Activated CD8-positive, alpha-beta memory T cell treated with anti-CD3 and anti-CD28 coated beads, Interleukin-2, amount 50 U/mL, for 48 hours (primary cell): ENCODE measurements at places on chromosomes 6 and 20.

DNA sequence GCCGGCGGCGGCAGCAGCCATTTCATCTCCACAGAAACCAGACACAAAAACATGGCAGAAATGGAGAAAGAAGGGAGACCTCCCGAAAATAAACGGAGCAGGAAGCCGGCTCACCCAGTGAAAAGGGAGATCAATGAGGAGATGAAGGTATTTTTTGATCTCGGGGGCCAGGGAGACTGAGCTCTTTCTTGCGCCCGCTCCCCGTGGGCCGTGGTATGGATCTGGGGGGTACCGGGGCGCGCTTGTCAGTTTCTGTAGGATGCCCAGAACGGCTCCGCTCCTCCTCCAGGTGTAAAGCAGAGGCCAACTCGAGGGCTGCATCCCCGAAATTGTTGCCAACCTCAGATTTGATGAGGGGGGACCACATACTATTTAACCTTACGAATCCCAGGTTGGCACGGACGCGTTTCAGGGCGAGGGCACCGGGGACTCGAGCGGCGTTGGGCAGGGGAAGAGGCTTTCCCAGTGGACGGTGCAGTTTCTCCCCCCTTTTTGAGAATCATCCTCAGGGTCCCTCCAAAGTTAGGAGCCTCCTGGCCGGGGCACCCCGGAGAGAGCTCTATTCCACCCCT is 735 bp downstream of the SOBP start:
- no peak for DNase-seq

- DNase-seq: peak; percentile 67
Observed at GRCh38 chr6:133983099-133983939, 30.3 kb downstream of the TBPL1 start.

DNA sequence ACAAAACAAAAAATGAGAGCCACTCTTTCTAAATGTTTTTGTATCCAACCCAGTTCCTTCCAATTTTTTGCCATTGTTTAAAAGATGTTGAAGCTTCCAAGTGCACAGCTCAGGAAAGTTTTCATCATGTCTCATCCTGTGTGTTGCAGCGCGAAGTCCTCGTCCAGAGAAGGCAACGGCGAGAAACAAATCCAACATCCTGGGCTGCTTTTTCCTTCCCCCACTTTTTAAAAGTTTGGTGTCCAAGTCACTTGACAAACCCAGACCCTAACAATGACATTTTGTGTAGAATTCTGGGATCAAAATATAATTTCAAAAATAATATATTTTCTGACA is 92.3 kb downstream of the ANKRD60 start:
- DNase-seq: no peak

DNA sequence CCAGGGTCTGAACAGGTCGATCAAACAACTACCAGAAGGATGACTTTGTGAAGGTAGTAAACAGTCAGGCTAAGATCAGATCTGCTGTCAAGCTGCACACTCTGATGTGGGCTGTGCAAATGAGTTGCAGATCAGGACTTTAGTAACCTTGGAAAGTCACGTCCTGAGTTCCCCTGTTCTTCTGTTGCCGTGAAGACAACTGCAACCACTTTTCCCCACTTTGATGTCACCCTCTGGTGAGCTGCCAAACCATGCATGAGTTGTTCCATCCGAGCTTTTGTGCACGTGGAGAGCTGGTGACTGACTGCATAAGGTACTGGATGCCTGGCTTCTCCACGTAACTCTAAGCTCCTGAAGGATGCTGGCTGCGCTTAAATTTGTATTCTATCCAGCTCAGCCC is 111.0 kb downstream of the CD83 start:
- peak; percentile 60 for DNase-seq

GRCh38 chr20:41427833-41428232 is 61.2 kb upstream of the EMILIN3 start:
- no peak for DNase-seq

GRCh38 chr6:16477367-16478149 is 239.2 kb downstream of the GMPR start:
- no peak for DNase-seq

- DNase-seq: peak; percentile 51
Observed at GRCh38 chr6:3915076-3915791, 66.1 kb downstream of the FAM50B start.

DNA sequence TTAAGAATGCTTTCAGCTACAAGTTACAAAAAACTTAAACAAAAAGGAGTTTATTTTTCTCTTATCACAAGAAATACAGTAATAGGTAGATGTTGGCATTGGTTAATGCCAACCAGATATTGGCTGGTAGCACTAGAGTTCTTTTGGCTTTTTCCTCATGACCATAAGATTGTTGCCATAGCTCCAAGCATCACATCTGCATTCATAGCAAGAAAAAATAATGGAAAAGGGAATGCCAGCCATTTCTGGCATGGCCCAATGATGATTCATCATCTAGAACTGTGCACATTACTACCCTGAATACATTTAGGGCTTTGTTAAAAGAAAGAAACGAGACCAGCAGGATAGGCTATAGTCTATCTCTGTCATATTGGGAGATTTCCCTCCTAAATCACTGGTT is 20.8 kb upstream of the SIRT5 start:
- no peak for DNase-seq

GRCh38 chr6:90087106-90087833 is 193.0 kb downstream of the GJA10 start:
- no peak for DNase-seq

GRCh38 chr6:65746302-65746701 is 39.3 kb upstream of the EYS start:
- DNase-seq: no peak

GRCh38 chr6:98843271-98844243 is 9.2 kb downstream of the POU3F2 start:
- DNase-seq: no peak

DNA sequence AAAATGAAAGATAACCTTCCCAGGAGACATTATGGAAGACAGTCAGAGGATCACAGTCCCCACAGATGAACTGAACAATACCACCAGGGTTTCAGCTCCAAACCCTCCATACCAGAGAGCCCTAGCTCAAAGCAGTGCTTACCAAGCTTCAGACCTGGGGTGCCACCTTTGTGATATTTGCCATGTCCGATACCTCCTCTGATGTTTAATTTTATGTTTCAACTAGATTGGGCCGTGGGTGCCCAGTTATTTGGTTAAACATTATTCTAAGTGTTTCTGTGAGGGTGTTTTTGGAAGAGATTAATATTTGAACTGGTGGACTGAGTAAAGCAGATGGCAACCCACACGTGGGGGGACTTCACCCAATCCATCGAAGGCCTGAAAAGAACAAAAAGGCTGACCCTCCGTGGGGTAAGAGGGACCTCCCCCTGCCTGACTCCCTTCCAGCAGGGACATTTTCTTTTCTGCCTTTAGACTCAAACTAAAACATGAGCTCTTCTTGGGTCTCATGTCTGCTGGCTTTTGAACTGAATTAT is 11.8 kb downstream of the SCML4 start:
- peak; percentile 34 for DNase-seq

GRCh38 chr6:111534231-111534751 is 51.3 kb upstream of the REV3L start:
- no peak for DNase-seq

GRCh38 chr6:3370361-3371221 is 86.3 kb downstream of the SLC22A23 start:
- no peak for DNase-seq

DNA sequence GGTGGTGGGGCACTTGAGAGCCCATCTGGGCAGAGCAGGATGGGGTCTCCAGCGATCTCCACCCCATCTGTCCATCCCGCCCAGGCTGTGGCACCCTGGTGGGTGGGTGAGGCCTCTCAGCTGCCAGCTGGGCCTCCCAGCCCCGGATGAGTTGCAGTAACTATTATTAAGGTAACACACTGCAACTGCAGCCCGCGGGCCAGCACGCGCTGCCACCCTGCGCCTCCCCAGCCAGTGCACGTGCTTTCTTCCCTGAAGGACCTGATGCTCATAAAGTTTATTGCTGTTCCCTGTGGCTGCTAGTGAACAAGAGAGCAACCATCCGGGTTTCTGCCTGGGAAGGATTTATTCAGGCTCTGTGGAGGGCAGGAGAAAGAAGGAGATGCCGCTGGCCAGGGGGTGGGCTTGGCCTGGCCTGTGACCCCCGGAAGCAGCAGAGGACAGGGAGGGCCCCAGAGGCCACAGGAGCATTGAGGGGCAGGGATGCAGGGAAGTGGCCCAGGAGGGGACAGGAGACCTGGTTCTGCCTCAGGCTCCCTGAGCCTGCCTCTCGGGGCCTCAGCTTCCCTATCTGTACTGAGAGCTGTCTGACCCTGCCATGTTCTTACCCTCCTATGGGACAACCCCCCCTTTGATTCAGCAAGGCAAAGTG is 1.7 kb downstream of the IP6K3 start:
- no peak for DNase-seq

GRCh38 chr20:60086821-60087562 is 128.8 kb downstream of the CDH26 start:
- DNase-seq: no peak

DNA sequence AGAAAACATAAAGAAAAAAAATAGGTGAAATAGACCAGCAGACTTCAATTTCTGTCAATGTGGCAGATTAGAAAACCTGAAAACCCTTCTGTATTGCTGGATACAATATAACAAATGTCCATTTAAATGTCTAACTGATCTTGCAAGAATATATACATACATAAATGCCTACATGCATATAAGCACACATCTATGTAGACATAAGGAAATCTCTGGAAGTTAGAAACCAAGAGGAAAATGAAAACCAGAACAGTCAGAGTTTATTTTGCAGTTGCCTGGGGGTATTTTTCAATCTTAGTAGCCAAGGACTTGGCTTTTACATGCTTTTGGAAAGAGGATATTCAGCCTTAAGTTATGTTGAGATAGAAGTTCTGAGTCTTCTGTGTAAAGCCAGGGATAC is 184.0 kb downstream of the RPS12 start:
- DNase-seq: no peak

- peak; percentile 15 for DNase-seq
Observed at GRCh38 chr6:168577496-168577895, 136.5 kb downstream of the SMOC2 start.

DNA sequence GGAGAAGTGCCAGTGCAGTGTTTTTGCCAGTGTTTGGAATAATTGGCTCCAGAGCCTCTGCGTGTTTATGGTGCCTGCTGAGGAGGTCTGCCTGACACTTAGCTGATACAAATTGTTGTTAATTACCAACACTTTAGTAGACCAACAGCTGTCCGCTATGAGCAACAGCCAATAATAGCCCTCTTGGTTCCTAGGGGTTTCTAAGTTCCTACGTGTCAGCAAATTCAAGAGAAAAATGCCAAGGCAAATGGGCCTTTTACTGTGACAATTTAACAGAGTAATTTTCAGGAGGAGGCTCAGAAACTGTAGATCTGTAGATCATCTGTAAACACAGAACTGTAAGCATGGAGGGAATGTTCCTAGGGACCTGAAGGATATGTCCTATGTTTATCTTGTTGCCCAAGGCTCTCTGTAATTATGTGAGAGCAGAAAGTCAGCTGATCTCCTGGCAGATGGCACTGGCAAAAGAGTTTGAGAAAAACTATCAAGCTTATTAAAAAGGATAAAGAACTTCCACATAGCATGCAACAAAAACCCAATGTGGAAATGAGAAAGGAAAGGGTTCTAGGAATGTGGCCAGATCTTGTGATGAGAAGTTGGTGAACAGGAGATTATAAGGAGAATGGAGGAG is 157.7 kb downstream of the GJA1 start:
- no peak for DNase-seq

DNA sequence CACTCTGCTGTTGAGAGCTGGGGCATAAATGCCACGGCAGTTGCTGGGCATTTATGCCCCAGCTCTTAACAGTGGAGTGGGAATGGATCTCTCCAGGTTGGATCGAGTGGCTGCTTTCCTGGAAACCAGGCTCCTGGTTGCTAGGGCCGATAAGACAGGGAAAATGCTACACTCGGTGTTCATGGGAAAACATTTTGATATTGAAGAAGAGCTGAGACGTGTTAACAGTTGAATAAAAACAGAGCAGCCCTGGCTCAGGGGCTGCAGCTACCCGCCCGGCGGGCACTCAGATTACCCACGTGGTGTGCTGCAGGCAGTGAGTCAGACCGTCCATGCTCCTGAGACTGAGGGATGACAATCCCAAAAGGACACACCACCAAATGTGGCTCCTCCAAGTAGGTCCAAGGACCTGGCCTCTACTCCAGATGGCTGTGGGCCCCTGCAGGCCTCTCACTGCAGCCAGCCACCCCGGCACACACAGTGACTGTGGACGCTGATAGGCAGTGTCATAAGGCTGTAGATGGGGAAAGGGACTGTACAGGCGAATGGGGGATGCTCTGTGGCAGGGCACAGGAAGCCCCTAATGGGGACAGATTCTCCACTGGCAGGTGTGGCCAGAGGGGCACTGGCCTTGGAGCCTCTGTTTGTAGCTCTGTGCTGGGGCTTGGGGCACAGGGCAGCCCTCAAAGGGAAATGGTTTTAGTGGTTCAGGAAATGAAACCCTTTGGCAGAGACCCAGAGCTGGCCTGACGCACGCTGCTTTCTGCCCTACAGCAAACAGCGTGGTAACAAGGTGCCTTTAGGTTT is 237.8 kb downstream of the LY86 start:
- no peak for DNase-seq

GRCh38 chr6:13563009-13563408 is 11.4 kb upstream of the SIRT5 start:
- DNase-seq: no peak

GRCh38 chr6:45436544-45437438 is 59.1 kb upstream of the SUPT3H start:
- no peak for DNase-seq

GRCh38 chr20:61850457-61850856 is 215.2 kb downstream of the TAF4 start:
- DNase-seq: no peak

GRCh38 chr6:113449051-113449450 is 408.1 kb upstream of the MARCKS start:
- no peak for DNase-seq

DNA sequence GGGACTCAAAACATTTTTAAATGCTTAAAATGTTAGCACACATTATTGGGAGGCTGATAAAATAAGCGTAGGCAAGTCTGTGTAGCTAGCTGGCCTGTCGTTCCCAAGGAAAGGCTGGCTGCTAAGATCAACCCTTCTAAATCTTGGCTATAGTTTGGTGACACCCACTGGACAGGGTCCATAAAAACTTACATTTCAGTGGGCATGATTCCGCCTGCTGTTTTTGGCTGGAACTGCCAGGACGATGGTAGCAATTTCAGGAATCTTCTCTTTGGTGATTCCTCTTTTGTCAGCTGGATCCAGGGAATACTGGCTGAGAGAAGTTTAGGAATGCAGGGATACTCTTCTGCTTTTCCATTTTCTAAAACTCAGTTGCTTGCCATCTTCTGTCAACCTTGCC is 162.2 kb downstream of the NKAIN2 start:
- DNase-seq: no peak

DNA sequence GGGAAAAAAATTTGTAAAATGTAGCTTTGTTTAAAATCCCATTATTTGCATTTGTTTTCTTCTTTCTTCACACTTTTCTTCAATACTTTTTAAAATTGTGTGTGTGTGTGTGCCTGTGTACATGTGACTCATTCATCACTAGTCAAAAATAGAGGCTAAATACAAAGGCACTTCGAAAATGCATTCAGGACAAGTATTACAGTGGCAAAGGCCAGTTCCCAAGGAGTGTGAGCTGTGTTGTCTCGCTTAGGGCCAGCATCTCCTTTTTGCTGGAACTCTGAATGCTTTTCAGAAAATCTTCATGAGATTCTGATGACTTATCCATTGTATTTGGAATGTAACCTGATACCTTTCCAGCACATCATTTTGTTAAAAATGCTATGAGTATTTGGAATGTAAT is 288.5 kb upstream of the CNR1 start:
- DNase-seq: no peak
